ENCODE measurements at places on chromosomes 3 and 15.

DNA sequence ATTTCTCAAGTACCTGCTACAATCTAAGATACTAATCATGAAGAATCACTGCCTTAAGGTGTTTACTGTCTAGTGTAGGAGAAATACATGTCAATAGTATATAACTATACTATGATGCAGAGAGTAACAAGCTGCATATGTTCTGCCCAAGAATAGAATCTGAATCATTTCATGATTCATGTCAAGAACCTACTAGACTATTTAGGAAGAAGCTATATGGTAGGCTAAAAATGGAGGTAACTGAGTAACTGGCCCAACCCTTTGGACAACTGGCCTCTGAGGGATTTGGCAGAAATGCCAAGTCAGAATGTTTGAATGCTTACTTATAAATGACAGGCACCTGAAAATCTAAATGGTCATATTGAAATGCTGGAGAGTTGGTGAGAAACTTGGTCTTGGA is 59.9 kb upstream of the DGKG start:
- no peak for DNase-seq

- peak; percentile 15 for DNase-seq
Observed at GRCh38 chr3:177426878-177427495, 229.7 kb upstream of the TBL1XR1 start.

DNA sequence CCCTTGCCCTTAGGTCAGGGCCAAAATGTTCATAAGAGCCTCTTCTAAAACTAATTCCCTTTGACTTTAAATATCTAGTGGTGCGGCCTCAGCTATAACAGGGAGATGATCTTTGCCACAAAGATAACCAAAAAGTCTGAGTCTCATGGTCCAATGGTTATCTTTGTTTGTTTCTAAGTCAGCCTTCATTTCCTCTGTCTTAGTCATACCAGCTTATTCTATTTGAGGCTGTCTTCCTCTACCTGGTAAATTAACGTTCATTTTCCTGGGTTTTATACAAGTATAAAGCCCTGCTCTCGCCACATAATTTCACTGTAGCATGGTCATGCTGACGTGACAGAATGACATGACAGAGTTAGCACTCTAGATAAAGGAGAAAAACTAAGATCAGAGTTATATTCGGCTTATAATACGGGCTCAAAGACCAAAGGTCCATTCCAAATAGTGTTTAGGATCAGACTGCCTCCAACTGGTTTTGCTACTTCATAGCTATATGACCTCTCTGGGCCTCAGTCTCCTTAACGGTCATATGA is 18.4 kb downstream of the ZNF860 start:
- no peak for DNase-seq

DNA sequence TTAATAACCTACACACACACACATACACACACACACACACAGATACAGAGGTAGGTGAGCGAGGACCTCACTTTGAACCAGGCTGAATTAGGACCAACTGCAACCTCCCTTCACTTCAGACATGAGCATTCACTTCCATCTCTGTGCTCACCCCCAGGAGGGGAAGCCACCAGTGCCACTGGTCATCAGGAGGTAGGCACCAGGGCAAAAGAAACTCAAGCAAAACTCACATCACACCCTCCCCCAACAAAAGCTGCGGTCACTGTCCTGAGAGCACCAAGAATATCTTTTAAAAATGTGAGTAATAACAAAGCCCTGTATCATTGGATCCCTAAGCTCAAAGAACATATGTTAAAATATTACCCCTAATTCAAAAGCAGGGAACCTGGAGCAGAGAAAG is 8.1 kb downstream of the FOXP1 start:
- no peak for DNase-seq

- DNase-seq: no peak
Observed at GRCh38 chr15:73746261-73746660, 6.9 kb downstream of the INSYN1 start.

DNA sequence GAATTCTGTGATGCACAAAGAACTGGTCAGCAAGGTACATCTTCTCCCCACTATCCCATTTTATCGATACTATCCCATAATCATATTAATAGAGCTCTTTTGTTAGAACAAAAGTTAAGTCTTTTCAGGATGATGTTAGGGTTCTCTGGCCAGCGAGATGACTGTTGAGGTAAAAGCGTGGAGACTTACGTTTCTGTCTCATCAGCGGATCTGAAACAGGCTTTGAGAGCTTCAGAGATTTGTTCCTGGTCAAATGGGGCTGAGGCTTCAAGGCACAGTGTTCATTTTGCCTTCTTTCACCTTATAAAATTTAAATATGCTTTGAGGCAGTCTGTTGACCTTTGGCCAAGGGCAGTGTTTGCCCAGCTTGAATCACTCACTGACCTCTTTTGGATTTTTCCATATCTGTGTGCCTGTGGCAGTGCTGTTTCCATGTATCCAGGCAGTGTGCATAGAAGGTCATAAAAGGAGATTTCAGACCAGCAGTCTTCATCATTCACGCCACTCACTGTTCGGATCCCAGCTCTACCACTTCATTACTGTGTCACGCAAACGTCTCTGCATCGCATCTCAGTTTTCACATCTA is 3.1 kb downstream of the ADAMTSL3 start:
- DNase-seq: no peak

- DNase-seq: peak; percentile 52
Observed at GRCh38 chr3:71478568-71478967, 105.0 kb downstream of the FOXP1 start.

DNA sequence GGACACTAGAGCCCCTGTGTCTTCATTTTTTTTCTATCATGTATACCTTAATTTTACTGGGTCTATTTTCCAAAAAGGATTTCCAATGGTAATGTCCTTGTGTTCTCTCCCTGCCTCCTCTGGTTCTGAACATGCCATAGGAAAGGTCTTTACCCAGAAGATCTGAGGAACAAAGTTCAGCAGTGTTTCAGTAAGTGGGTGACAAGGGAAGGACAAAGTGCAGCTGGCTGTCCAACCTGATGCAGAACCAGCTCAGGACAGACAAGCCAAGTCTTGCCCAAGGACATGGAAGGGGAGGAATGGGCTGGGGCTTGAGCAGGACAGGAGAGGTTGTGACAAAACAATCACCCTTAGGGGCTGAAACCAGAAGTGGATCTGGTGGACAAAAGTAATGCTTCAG is 61.2 kb upstream of the STRIT1 start:
- no peak for DNase-seq

DNA sequence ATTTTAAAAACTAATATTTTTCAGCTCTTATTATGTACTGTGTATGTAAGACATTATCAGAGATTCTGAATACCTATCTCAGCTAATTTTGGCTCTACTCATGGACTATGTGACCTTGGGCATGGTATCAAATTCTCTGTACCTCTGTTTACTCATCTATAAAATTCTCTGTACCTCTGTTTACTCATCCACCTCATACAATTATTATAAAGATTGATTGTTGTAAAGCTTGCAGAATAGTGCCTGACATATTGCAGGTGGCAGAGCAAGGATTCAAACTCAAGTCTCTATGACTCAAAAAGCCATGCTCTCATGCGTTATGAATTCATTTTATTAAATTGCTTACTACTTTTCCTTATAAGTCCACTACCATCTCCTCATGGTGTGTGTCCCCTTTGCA is 151.9 kb upstream of the ARL6 start:
- DNase-seq: no peak

DNA sequence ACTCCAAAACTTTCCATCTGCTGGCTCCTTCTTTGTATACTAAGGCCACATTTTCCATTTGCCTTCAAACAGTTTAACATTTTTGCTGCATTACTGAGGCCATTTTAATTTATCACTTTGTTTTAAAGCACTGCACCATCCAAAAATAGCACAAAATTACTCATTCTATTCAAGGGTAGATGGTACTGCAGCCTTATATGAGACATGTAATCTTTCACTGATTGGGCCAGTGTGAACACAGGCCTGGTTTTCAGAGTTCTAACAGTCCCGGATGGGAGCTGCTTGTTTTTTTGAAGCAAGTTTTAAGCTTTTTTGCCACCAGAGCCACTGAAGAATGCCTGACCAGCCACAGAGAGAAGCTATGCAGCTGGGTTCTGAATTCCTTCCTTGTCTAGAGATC is 172.3 kb upstream of the TSC22D2 start:
- DNase-seq: no peak

GRCh38 chr3:193906849-193907410 is 229.0 kb upstream of the HES1 start:
- DNase-seq: no peak

GRCh38 chr3:4271834-4272233 is 31.3 kb upstream of the SETMAR start:
- DNase-seq: no peak

DNA sequence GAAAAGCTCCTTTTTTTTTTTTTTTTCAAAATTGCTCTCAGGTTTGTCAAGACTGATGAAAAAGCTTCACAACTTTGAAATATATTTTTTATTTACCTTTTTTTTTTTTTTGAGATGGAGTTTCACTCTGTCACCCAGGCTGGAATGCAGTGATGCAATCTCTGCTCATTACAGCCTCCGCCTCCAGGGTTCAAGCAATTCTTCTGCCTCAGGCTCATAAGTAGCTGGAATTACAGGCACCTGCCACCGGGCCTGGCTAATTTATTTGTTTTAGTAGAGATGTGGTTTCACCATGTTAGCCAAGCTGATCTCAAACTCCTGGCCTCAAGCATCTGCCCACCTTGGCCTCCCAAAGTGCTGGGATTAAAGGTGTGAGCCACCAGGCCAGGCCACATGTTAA is 1515.0 kb downstream of the OTOL1 start:
- DNase-seq: no peak

GRCh38 chr3:180223268-180223667 is 186.5 kb upstream of the PEX5L start:
- DNase-seq: no peak

DNA sequence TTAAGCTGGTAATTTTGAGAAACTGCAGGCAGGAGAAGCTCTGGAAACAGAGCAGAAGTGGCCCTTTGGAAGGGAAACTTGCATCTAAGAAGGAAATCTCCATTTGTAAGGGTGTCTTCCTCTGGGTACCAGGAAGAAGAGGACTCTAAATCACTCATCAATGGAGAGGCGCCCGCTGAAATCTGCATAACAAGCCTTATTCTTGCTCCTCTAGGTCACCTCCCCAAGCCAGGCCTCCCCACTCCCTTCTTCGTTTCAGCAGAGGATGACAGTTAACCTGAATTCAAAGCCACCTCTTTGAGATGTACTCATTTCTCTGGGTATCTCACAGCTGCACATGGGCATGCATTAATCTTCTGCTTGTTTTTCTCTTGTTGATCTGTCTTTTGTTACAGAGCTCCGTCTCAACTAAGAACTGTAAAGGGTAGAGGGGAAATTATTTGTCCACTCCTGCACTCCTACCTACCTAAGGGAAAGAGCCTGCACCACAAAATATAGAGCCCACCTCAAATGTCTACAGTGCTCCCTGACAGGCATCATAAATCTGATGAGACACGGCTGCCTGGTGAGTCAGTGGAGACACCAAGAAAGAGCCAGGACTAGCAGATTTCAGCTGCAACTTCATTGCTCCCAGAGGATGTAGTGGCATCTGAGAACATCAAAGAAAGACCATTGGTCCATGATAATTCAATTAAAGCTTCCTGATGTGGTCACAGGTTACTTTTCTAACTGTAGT is 51.5 kb downstream of the GABRB3 start:
- no peak for DNase-seq

DNA sequence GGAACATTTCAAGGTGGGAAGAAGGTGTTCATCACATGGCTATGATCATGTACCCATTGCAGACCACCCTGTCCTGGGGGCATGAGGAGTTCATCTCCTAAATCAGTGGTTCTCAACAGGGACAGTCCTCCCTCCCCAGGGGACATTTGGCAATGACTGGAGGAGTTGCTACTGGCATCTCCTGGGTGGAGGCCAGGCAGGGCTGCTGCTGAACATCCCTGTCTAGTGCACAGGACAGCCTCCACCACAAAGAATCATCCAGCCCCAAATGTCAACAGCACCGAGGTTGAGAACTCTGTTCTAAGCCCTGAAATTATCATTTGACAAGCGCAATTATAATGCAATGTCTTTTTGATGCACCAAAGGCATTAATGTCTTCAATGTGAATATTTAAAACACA is 4.4 kb upstream of the DNAJB8 start:
- no peak for DNase-seq

GRCh38 chr3:4060603-4061002 is 242.6 kb upstream of the SETMAR start:
- no peak for DNase-seq

GRCh38 chr3:102087236-102087635 is 237.9 kb downstream of the NFKBIZ start:
- DNase-seq: no peak

DNA sequence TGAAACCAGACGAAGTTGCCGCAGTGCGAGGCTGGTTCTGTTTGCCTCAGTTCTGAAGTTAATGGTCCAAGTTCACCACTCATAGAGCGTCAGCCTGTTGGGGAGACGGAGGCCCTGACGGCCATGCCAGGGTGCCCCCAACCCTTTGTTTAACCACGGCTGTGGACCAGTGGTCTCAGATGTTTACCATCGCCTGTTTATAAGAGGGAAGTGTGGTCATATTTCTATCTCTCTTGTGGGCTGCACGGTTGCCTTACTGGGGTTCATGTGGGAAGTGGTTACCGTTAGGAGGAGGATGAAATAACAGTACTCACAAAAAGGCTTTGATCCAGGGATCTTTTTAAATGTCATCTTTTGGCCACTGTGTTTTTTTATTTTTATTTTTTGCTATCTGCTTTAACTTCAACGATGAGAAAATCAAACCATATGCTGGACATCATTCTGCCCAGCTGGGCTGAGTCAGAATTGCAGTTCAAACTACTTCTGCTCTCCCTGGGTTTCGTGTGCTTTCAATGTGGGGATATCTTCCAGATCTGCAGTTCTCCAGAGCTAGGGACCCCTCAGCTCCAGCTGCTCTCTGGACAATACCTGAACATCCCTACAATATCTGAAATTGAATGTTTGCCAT is 17.8 kb downstream of the SMAD3 start:
- peak; percentile 21 for DNase-seq

DNA sequence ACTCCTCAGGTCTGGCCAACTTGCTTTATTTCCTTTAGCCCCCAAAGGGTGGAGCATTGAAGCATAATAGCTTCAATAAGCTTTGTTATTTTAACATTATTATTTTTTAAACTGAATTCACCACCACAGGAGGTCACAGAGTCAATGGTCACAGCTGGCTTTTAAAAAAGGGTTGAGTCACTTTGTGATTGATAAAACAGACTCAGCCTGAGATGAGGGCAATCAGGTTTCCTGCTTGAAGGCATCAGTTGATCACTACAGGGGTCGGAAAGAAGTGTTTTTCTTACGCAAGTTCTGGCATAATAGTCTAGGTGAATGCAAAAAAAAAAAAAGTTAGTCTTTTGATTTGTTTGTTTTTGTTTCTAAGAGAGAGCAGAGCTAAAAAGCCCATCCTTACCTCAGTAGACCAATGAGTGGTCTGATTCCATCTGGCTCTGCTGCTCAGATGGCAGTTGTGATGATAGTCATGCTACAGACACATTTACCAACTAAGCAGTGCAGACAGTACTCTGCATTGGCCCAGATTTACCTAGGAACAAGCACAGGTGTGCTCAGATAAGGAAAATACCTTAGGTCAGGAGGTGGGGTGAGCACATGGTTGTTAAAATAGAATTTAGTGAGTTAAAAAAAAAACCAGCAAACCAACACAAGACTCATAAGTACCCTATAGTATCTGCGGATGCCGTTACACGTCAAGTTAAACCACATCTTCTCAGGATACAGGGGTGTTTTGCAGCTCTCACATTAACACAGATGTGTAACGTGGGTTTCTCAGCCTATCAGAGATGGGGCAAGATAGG is 22.6 kb downstream of the ZNF80 start:
- peak; percentile 84 for DNase-seq
